ENCODE measurements at places on chromosomes 5 and 9.

- no peak for DNase-seq
Observed at GRCh38 chr5:172762214-172763119, 8.5 kb downstream of the DUSP1 start.

DNA sequence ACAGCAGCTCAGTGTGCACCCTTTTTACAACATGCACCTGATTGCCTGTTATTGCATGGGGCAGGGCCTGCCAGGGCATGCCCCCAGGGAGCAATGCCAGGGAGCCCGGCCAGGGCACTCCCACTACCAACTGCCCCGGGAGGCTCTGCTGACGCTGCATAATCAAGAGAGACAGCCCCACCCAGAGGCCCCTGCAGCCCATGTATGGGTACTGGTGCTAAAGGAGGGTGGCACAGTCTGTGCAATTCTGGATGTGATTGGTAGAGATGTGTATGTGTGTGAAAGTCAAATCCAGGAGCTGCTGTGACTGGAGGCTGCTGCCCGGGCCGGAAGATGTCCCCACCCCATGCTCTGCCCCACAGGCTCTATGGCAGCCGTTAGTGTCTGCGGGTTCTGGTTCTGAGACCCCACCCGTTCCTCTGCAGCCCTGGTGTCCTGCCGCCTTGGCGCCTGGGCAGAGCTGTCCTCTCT lies 3.9 kb upstream of the NEURL1B start:
- no peak for DNase-seq

DNA sequence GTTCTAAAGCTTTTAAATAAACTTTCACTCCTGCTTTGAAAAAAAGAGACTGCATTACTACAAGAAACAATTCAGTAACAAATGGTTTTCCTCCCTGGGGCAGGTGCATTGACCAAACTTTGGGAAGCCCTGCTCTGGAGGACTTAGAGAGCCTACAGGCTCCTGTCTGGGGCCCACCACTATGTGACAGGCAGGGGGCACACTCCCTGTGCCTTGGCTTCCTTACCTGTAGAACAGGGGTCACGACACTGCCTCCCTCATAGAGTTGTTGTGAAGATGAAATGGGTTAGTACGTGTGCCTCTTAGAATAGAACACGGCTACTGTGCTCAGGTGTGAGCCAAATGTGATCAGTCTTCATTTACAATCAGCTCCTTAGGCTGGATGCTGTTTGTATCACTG lies 130.1 kb downstream of the GPBP1 start:
- DNase-seq, result peak; percentile 43

DNA sequence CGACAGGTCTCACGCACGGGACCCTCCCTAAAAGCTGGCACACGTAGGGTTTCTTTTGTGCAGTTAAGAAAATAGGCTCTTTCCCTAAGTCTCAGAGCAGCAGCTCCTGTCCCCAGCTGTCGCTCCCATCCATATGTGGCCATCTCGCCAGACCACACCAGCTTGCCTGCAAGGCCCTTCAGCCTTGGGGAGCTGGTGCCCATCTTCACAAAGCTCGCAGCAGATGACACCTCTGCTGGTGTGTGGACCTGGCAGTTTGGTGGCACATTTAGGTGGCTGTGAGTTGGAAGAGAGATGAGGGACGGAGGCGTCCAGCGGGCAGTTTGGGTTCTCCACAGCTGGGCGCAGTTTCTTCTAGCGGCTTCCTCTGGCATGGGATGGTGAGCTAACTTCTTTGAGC lies 239.0 kb downstream of the FANCC start:
- no peak for DNase-seq

DNA sequence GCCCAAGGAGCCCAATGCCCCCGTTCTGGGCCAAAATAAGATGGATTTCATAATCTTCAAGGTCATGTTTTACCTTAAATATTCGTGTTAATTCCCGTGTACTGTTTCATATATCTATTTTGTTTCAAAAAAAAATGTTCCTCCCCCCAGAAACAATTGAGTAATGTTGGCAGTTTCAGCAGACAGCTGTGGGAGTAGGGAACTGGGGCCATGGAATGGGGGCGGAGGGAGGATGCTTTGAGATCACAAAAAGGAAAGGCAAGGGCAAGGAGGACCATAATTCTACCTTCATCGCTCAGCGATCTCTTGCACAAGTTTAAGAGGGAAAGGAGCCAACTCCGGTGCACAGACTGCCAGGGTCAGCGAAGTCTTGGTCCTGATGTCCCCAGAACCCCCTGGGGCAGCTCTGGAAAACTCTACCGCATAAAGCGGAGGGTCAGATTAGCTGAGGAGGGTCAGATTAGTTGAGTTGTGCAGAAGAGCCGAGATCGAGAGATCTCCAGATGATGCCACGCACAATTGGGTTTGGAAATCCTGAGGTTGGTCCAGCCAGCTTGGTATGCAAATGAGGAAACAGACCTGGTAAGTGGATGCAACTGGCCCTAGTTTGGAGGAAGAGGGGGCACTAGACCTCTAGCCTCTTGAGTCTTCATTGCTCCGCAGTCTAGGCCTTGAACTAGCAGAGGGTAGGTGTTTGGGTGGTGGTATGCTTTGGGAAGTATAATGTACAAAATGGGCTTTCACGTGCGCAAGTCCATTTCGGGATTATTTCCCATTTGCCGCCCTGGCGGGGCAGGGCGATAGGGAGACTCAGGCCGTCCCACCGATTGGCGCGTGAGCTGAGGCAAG lies 24.0 kb downstream of the CDKN2A start:
- DNase-seq, result no peak

- no peak for DNase-seq
Observed at GRCh38 chr9:86356871-86357866, 3.0 kb upstream of the TUT7 start.

- no peak for DNase-seq
Observed at GRCh38 chr9:121322737-121323448, 47.2 kb downstream of the STOM start.

- DNase-seq, result no peak
Observed at GRCh38 chr9:103410059-103410458, 414.9 kb downstream of the CYLC2 start.

DNA sequence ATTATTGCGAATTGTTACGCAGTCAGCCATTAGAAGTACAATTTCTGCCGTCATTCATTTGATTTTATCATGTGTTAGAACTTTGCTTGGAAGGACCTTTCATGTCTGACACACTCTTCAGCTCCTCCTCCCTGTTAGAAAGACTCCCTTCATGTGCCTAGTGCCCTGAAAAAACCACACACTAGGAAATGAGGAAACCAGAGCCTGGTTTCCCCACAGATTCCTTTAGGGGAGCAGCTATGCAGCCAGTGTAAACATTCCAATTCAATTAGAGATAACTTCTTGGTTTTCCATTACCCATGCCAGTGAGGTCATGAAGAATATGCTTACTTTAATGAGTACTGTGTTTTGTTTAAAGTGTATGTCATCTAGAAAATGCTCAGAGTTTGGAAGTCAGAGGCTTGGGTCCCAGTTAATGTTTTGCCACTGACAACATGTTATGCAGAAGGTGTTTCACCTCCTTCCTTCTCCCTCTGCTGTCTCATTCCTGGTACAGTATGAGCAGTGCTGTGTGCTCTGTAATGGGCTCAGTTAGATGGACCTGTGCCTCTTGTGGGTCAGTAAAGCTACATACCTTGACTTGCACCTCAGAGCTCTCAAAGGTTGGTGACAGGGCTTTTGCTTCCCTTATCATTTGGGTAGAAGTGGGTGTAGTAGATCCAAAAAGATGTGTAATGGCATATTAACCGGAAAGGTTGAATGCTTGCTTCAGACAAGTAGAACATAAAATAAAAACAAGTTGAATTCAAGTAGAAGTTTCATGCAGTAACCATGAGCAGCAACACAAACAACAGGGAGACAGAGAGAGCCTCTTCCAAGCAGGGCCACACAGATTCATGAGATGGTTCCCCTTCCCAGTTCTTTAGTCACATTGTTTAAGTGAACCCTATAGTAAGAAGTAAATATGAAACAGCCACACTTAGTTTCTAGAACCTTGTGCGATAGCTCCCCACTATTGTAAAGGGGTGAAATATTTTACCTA lies 52.6 kb upstream of the TNFAIP8 start:
- DNase-seq, result peak; percentile 33

Measured in DND-41 (cell line).